ENCODE measurements at places on chromosomes 6 and 20.

DNA sequence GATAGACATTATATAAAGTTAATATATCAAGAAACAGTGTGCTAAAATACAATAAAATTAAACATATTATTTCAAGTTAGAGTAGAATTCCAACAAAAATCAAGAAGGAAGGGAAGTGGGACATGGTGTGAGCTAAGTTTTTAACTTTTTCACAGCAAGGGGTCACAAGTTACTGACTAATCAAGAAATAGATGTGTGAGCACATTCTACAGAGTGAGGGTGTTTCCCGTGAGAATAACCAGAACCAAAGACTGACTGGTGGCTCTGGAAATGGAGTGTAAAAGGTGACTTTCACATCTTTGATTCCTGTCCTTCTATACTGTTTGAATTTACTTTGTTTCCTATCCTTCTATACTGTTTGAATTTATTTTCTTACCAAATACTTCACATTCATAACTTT is 206.6 kb downstream of the TASP1 start:
- DNase-seq: no peak

- peak; percentile 91 for DNase-seq
These were observed 14.3 kb downstream of the KLHL31 start for GRCh38 chr6:53651205-53651763.

DNA sequence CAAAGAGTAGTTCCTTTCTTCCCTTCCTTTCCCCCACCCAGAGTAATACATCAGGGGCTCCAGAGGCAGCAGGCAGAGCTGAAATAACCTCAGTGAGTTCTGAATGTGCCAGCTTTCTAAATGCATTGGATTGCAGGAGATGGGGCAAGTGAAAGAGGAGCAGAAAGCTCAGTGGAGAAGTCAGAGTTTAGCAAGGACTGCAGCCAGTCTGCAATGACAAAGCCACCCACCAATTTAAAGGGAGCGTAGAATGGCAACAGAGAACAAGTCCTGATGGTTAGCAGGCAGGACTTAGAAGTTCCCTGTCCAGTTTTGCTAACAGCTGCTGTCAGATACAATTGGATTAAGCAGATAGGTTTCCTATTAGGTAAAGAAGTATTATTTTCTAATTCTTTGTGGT is 203.4 kb upstream of the RIN2 start:
- DNase-seq: no peak

- DNase-seq: no peak
These were observed 140.7 kb downstream of the ZMYND8 start for GRCh38 chr20:47215653-47216397.

GRCh38 chr20:49833483-49833882 is 20.9 kb downstream of the SLC9A8 start:
- DNase-seq: no peak

DNA sequence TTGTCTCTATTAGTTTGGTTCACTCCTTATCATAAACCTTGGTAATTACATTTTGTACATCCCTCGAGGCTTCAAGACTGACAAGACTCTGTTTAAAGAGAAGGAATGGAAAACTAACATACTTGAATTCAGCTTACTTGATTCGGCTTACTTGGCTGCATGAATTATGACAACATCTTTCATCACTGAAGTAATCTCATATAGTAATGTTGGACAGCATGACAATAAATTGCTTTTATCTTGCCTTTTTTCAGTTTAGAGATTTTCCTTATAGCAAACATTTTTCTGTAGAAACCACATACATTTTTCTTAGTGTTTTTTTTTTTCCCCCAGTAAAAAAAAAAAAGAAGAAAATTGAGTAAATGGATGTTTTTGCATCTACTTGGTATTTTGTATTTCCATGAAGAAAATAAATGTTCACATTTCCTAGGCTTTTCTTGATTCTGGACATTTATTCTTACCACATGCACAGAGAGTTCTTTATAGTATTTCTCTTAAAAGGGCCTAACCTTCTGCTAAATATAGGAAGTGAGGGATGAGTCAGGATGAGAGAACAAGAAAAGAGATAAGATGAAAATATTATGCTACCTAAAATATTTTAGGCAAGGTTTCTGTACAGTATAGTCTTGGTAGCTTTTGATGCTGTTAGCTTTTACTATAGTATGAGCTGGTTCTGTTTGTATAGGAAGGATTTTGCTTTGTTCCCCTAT is 101.0 kb upstream of the HDGFL1 start:
- DNase-seq: no peak

- no peak for DNase-seq
These were observed 9.0 kb downstream of the OR2B6 start for GRCh38 chr6:27966044-27966443.

DNA sequence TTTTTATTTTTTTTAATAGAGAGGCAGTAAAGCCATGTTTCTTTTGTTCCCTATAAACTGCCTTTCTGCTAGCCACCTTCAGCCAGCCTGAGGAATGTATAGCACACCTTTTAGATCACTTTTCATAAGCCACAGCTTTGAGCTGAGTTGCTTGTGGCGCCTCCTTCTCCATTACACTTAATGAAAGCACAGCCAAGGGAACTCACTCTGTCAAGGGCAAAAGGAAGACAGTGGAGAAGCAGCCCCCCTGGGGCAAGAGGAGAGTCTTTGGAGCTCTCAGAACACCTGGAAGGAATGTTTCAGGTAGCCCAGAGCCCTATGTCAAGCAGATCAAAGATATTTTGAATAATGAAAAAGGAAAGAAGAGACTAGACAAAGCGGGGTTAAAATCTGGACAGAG is 235.1 kb downstream of the CLIC5 start:
- DNase-seq: no peak

DNA sequence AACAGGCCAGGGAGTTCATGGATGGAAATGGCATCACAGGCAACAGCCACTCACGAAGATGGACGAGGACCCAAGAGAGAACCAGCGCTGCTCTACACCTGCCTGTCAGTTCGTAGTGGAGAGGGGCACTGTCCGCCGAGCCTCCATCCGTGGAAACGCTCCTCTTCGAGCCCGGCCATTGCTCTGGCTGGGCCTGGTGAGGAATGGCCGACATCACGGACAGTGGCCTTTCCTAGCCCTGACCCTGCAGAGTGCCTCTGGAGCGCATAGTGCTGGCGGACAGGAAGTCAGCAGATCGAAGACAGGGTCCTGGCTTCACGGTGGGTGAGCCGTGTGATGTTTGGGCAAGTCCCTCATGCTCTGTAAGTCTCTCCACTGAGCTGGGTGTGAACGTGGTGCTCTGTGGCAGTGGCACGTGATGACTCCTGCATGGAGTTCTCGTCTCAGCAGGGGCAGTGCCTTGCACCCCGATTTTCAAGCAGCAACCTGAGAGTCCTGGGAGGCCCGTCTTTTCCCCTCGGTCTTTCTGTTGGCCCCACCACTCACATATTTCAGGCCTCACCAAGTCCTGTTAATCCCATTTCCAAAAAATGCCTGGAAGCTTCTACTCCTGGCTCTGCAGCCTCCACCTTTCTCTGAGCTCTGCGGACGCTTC is 214.4 kb downstream of the ERMARD start:
- no peak for DNase-seq

- DNase-seq: no peak
These were observed 25.5 kb downstream of the LMBRD1 start for GRCh38 chr6:69771158-69771906.

DNA sequence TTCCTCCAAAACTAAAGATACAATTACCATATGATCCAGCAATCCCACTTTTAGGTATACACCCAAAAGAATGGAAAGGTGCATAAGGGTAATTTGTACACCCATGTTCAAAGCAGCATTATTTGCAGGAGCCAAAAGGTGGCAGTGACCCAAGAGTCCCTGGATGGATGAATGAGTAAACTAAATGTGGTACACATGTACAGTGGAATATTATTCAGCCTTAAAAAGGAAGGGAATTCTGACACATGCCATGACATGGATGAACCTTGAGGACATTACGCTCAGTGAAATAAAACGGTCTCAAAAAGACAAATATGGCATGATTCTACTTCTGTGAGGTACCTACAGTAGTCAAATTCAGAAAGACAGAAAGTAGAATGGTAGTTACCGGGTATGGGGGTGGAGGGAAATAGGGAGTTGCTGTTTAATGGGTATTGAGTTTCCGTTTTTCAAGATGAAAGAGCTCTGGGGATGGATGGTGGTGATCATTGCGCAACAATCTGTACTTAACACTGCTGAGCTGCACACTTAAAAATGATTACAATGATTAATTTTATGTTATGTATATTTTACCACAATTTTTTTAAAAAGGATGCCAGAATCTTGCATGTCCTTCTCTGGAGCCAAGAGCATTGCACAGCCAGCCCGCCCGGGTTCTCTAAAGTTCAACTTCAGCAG is 518.9 kb upstream of the JARID2 start:
- DNase-seq: no peak

- DNase-seq: no peak
These were observed 184.5 kb downstream of the COL21A1 start for GRCh38 chr6:56062836-56063235.

DNA sequence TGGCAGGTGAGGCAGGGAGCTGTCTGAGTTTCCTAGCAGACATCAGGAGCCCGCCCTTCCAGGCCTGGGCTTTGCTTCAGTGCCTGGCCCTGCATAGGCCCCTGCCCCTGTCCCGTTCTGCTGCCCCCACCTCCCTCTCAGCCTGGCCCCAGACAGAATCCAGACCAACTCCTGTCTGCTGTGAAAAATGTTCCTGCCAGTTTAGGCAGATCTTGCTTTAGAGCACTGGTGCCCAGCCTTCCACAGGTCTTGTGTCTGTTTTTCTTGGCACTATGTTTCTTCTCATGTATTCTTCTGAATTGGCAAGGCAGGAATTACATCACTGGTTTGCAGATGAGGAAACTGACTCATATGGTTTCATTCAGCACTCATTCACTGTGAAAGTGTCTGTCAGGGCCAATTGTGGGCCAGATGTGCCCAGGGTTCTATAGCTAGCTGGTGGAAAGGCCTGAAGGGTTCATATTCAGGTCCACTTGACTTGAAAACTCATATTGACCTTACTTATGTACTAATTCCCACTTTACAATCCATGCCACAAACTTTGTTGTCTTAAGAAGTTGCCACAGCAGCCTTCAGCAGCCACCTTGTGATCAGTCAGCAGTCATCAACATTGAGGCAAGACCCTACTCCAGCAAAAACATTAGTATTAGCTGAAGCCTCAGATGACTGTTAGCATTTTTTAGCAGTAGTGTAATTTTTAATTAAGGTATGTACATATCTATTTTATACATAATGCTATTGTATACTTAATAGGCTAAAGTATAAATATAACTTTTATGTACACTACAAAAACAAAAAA is 40.5 kb downstream of the HLA-F start:
- no peak for DNase-seq

All from NCI-H510A (cell line).